ENCODE measurements at places on chromosomes 4 and X.

GRCh38 chr4:176874721-176875445 is 82.2 kb upstream of the VEGFC start:
- DNase-seq = no peak

- no peak for DNase-seq
Observed at GRCh38 chrX:56219700-56220099, 12.5 kb upstream of the KLF8 start.

DNA sequence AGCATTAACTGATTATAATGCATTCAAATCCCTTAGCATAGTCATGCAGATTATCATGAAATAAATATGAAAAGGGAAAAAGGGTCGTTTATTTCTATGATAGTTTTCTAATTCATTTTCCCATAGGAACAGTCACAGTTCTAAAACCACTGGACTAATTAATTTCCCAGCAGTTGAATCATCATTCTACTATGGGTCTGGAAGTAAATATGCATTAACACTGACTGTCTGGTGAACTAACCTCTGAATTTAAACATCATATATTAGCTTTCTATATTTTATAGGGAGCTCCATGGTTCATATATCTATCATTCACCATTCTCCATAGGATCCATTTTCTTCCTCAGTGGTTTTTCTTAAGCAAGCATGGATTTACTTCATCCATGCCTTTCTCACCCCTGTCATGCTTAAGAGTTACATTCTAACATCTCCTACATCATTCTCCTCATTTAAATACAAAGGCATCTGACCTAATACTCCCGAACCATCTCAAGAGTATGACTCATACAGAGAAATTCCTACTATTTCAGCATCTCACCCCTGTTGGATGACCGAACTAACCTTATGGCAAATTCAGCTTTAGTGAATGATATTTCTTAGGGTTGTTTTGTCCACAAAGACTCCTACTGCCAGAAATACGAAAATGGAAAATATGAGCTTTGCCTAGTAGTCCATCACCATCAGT is 198.7 kb upstream of the ADAMTS3 start:
- DNase-seq = no peak

DNA sequence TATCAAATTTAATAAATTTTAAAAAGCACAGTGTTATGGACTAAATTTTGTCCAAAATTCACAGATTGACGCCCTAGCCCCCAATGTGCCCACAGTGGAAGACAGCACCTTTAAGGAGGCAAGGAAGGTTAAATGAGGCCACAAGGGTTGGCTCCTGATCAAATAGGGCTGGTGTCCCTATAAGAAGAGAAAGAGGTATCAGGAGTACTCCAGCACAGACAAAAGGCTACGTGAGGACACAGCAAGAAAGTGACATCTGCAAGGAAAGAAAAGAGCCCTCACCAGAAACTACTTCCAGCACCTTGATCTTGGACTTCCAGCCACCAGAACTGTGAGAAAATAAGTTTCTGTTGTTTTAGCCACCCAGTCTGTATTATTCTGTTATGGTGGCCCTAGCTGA is 48.8 kb downstream of the FAM13A start:
- DNase-seq = no peak

DNA sequence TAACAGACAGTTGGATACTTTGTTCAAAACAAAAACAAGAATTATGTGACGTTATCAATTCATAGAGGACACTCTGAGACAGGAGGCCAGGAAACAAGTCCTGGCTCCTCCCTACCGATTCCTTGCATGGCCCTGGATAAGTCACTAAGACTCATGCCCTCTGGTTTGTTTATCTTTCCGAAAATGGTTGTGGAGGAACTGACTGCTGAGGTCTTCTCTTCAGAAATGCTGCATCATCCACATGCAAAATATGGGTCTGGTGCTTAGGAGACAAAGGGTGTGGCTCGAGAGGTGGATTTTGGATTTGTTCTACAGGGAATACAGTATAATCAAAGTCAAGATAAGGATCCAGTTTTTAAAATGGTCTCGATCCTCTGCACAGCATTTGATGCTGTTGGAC is 130.9 kb downstream of the RELL1 start:
- DNase-seq = no peak

- DNase-seq = no peak
Observed at GRCh38 chrX:129115104-129115503, 408.2 kb downstream of the SMARCA1 start.

- DNase-seq = no peak
Observed at GRCh38 chr4:176788248-176788647, 4.5 kb downstream of the VEGFC start.

- DNase-seq = no peak
Observed at GRCh38 chr4:107931775-107932321, 499 bp downstream of the CYP2U1 start.

- DNase-seq = no peak
Observed at GRCh38 chrX:115560978-115561604, at the start of gene PLS3. TSS of gene PLS3 (plus strand) at chrX:115561174. CDS start at chrX:115610251, 49,077 bp downstream.

- no peak for DNase-seq
Observed at GRCh38 chrX:146278381-146278780, 460.8 kb downstream of the SLITRK2 start.

DNA sequence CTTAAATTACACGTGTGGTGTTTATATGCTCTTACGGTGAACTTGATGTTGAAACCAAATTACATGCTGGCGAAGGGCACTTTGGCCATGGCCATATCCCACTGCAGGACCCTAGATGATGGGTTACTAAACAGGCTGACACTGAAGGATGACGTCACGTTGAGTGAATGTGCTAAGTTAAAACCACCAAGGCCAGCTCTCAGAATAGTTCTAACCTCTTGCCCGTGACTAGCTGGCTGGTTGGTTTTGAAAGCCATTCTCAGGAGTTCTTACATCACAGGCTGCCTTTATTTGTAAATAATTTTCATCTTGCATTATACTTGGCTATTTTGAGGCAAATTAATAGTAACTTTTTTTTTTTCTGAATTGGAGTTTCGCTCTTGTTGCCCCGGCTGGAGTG is 41.3 kb upstream of the PHEX start:
- DNase-seq = no peak

- DNase-seq = no peak
Observed at GRCh38 chrX:25020905-25021449, 5.2 kb upstream of the ARX start.

- no peak for DNase-seq
Observed at GRCh38 chr4:37872310-37872988, 18.4 kb upstream of the TBC1D1 start.

DNA sequence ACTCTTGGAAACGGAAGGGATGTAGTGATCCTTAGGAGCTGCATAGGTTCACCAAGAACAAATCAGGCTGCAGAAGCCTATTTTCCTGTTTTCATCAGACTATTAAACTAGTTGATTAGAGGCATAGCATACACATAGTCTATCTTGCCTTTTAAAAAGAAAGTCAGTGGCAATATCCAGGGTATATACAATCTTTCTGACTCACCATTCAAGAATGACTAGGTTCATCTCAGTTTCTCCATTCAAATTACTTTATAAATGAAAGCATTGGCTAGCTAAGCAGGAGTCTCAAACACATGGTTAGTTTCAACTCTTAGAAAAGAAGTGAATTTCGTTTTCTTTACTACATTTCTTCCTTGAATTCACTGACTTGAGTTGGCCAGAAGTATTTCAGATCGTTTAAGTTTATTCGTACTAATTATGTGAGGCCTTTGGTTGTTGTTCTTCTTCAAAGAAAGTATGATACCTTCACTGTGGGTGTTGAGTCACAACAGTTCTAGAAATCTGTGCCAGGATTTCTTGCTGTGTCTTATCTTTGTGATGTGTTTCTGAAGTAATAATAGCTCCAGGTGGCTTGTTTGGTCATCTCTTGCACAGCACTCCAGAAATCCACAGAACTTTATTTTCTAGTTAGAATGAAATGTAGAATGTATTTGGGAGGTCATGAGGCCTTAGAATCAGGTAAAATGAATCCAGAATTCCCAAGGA is 88.2 kb downstream of the AWAT2 start:
- DNase-seq = no peak

DNA sequence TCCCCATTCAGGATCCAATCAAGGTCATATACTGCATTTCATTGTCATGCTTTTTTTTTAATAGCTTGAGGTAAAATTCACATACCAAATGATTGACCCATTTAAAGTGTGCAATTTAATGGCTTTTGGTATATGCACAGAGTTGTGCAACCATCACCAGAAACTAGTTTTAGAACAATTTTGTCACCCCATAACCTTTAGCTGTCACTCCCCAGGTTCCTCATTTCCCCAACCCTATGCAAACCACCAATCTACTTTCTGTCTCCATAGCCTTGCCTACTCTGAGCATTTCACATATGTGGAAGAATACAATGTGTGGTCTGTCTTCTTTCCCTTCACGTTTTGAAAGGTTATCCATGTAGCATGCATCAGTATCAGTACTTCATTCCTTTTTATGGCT is 1.4 kb upstream of the SMAD1 start:
- no peak for DNase-seq

DNA sequence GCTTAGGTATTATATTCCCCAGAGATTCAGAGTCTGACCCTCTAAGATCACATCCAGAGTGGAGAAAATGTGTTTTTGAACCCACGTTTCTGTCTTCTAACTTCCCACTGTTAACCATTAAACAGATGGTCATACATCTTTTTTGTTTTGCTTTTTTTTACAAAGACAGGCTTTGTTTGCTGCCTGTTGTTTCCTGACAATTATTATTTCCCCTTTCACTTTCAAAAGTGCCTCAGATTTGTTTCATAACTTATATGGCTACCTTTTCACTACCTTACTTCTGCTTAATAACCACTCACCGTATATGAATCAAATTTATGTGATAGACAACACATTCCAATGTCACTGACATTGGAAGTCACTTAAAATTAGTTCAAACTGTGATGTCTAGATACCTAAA is 142.2 kb downstream of the HS3ST1 start:
- no peak for DNase-seq

GRCh38 chrX:37060999-37061398 is 52.8 kb downstream of the FAM47C start:
- no peak for DNase-seq

DNA sequence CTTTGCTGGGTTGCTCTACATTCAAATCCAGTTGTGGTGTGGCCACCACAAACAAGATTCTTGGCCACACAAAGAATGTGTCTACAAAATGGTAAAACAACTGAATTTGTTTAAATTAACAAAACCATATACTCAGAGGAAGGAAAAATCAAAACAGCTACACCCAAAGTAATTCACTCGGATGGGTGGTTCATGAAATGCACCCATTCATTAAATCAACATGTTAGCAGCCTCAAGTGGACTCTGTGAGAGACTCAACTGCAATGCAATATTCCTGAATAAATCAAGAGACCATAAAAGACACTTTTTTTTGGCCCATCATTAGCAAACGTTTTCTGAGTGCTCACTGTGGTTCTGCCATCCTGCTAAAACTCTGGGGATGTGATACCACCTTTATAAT is 11.2 kb upstream of the AMELX start:
- no peak for DNase-seq

DNA sequence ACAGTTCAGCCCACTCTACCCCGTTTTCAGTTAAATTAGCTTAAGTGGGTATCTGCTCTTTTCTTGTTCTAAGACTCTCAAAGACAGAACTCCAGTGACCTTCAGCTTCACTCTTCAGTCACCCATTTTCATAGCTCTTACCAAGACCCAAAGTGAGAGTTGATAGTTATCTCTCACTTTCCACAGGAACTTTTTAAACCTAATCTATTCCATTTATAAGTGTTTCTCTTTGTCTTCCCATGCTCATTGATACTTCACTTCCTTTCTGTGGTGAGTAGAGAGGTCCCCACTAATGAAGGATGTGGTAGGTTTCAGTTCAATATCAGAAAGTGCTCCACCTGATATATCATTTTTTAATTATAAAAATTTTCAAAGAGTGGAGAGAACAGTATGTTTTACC is 33.4 kb downstream of the COX18 start:
- no peak for DNase-seq

- DNase-seq = no peak
Observed at GRCh38 chr4:150070464-150071170, 7.6 kb upstream of the DCLK2 start.

DNA sequence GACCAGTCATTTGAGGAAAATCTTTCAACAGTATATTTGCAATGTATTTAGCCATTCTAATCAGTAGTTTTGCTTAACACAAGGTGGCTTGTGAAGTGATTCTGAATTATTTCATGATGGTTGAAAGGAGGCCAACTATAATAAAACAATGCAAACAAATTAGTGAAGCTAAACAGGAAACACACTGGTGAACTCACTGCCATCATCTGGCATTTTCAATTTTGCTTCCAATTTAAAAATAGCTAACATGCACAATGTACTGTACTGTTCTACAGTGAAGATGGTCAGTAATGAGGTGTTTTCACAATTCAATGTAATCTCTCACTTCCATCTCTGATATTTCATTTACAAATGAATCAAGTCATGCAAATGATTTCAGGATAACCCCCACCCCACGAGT is 31.1 kb downstream of the PGRMC2 start:
- DNase-seq = no peak

- no peak for DNase-seq
Observed at GRCh38 chrX:120304256-120304655, 7.0 kb downstream of the TMEM255A start.

- DNase-seq = no peak
Observed at GRCh38 chr4:138181287-138181686, 60.9 kb downstream of the SLC7A11 start.

- DNase-seq = no peak
Observed at GRCh38 chr4:97185233-97185632, 958.0 kb downstream of the STPG2 start.

- DNase-seq = no peak
Observed at GRCh38 chr4:66640233-66640990, 904.9 kb downstream of the CENPC start.

DNA sequence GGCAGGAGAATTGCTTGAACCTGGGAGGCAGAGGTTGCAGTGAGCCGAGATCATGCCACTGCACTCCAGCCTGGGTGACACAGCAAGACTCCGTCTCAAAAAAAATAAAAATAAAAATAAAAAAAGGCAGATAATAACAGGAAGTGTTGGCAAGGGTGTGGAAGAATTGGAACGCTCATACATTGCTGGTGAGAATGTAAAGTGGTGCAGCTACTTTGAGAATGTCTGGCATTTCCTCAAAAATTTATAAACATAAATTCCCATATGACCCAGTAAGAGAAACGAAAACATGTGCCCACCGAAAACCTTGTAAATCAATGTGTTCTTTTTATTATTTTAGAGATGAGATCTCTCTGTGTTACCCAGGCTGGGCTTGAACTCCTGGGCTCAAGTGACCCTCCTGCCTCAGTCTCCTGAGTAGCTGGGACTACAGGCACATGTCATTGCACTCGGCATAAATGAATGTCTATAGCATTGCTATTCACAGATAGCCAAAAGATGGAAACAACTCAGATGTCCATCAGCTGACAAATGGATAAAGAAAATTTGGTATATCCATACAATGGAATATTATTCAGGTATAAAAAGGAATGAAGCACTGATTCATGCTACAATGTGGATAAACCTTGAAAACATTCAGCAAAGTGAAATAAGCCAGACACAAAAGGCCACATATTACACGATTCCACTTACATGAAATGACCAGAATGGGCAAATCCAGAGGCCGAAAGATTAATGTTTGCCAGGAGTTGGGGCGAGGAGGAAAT is 63.7 kb upstream of the PLAC1 start:
- DNase-seq = no peak

DNA sequence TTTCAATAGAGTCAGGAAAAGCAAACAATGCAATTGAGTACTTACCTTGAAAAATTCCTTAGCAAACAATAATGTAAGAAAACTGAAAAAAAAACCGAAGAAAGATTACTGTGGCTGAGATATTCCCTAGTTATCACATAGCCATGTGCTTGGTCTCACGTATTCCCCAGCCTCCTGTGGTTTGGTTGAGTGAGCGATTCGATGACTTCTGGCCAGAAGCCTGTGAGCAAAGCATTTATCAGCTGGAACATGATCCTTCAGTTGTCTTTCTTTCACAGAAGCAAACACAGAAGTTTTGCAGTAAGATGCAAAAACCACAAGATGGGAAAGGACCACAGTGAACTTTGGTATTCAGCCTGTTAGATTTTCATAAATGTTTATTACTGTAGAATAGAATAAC is 1754.3 kb upstream of the AGA start:
- DNase-seq = no peak

Measured in NCI-H446 treated with DMSO at 0.1 percent for 48 hours (cell line).